ENCODE measurements at places on chromosomes 5 and 9.

- no peaks in the 10 kb centered on the region for H3K4me1 ChIP-seq
- H3K36me3 ChIP-seq = no peaks in the 10 kb centered on the region
- H3K27me3 ChIP-seq = no peaks in the 10 kb centered on the region
- no peak for DNase-seq
- H3K4me3 ChIP-seq = no peak overlapping the region
- no peak overlapping the region for H3K27ac ChIP-seq
These were observed 1530.1 kb downstream of the MAT2B start for GRCh38 chr5:165035520-165035919.

GRCh38 chr5:118060833-118061232 is 927.5 kb downstream of the DTWD2 start:
- no peak for DNase-seq
- no peaks in the 10 kb centered on the region for H3K4me1 ChIP-seq
- no peaks in the 10 kb centered on the region for H3K36me3 ChIP-seq
- no peak overlapping the region for H3K27ac ChIP-seq
- H3K4me3 ChIP-seq = no peak overlapping the region

DNA sequence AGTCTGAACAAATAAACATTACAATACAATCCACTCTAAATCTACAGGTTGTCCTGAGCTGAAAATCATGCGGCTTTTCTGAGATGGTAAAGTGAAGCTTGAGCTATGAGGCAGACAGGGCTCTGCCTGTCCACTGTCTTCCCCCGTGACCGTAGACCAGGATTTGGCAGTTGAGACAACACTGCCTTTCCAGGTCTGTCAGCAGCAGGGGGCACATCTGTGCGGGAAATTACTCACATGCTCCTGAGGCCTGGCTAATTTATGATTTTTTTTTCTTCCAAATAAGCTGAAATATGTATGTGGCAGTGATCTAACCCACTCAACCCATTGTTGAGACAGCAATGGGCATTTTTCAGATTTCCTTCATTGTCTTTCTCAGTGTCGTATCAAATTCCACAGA is 307.9 kb downstream of the FBXL7 start:
- H3K36me3 ChIP-seq = no peaks in the 10 kb centered on the region
- no peak overlapping the region for H3K27ac ChIP-seq
- no peaks in the 10 kb centered on the region for H3K4me1 ChIP-seq
- H3K27me3 ChIP-seq = no peaks in the 10 kb centered on the region

GRCh38 chr5:24232041-24232440 is 412.7 kb downstream of the CDH10 start:
- H3K27me3 ChIP-seq = no peaks in the 10 kb centered on the region
- H3K4me3 ChIP-seq = no peak overlapping the region
- no peak for DNase-seq
- H3K36me3 ChIP-seq = no peaks in the 10 kb centered on the region
- no peak overlapping the region for H3K27ac ChIP-seq

DNA sequence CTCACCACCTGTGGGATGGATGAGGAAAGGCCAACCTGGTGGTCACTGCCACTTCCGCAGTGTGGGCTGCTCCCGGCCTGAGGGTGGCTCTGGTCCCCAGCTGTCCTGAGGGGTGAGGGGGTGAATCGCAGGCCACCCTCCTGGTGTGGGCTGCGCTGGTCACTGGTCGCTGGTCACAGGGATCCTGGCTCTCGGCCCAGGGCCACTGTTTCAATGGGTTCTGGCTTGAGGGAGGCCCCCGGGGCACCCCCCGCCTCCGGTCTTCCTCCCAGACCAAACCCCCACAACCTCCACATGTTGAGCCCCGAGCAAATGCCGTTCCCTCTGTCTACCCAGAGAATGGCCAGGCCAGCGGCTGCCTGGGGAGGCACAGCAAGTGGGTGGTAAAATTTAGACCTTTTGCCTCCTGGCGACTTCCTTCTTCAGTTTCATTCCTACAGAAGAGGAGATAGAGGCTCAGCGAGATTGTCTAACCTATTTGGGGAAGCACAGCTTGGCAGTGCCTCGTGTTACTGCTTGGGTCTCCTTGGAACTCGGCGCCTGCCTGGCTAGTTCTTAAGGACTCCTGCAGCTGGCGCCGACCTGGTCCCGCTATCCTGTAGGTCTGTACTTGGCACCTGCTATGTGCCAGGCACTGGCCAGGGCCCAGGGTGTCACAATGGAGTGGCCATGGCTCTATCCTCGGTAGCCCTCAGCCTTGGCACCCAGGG is 48.2 kb downstream of the RXRA start:
- peaks cover 22% of the 10 kb centered on the region for H3K4me1 ChIP-seq
- H3K27ac ChIP-seq = no peak overlapping the region
- H3K4me3 ChIP-seq = no peak overlapping the region
- H3K27me3 ChIP-seq = no peaks in the 10 kb centered on the region
- H3K36me3 ChIP-seq = no peaks in the 10 kb centered on the region

DNA sequence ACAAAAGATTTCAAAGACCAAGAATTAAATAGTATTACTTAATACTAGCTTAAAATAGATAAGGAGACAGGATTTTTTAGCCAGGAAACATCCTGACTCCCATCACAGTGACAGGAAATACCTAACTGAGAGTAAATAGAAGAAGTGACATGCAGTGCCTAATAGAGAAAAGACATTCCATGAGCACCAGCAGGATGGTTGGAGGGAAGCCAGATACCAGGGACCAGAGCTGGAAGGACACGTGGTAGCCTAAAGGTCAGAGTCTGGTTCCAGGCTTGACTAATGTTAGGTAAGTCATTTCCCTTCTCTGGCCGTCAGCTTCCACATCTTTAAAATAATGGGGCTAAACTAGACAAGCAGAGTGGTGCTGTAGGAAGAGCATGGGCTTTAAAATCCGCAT is 41.6 kb downstream of the CDK5RAP2 start:
- peaks cover 98% of the 10 kb centered on the region for H3K36me3 ChIP-seq
- no peak overlapping the region for H3K27ac ChIP-seq
- no peaks in the 10 kb centered on the region for H3K27me3 ChIP-seq
- no peak for DNase-seq

GRCh38 chr9:132694144-132694543 is 23.9 kb downstream of the GTF3C4 start:
- peaks cover 14% of the 10 kb centered on the region for H3K36me3 ChIP-seq
- no peak overlapping the region for H3K27ac ChIP-seq
- no peaks in the 10 kb centered on the region for H3K27me3 ChIP-seq

DNA sequence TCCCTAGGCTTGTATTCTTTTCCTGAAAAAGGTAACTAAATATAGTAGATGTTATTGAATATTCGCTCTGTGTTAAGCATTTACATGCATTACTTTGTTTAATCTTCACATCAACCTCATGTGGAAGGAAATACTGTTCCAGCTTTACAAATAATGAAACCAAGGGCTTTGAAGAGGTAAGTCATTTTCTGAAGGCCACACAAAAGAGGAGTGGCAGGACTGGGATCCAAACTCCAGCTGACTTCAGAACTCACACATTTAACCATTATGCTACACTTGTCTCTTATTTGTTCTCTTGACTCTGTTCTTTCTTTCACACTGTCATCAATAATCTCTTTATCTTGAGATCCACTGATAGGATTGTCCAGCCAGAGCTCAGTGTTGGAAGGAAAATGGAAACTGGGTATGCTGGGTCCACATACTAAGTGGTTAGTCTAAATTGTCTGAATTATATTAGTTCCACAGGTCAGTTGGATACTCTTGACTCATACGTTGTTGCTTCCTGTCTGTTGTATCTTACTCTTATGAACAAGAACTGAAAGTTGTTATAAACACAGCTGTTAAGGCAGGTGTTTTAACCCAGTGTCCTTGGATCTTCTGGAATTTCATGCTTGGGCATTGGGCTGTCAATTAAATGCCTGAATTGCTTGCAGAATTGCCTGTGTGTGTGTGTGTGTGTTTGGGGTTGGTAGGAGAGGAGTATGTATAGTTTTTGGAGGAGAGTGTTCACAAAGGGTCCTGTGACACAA is 65.6 kb downstream of the TLE4 start:
- H3K27ac ChIP-seq = no peak overlapping the region
- H3K36me3 ChIP-seq = peaks cover 11% of the 10 kb centered on the region
- H3K27me3 ChIP-seq = no peaks in the 10 kb centered on the region
- no peak for DNase-seq
- peaks cover 11% of the 10 kb centered on the region for H3K4me1 ChIP-seq

DNA sequence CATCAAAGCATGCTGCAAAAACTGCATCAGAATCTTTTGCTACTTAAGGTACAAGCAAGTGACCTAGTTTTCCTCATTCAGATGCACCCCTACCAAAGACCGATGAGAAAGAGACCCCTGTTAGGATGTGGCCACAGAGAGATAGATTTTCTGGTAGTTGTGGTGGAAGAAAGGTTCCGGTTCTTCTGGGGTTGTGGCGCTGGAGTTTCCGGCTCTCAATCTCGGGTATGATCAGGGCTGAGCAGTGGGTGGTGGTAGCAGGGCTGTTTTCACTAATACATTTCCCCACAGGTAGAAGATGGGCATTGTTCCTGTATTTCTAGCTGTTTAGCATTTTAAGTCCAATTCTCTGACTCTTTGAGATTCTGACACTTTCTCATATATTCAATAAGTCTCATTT is 58.4 kb downstream of the PCSK1 start:
- H3K4me3 ChIP-seq = no peak overlapping the region
- no peaks in the 10 kb centered on the region for H3K4me1 ChIP-seq
- no peak overlapping the region for H3K27ac ChIP-seq

- no peaks in the 10 kb centered on the region for H3K4me1 ChIP-seq
- H3K36me3 ChIP-seq = no peaks in the 10 kb centered on the region
- no peak overlapping the region for H3K27ac ChIP-seq
- H3K4me3 ChIP-seq = no peak overlapping the region
These were observed 9.3 kb upstream of the SCGB3A1 start for GRCh38 chr5:180600554-180601041.

- peaks cover 17% of the 10 kb centered on the region for H3K4me1 ChIP-seq
- no peaks in the 10 kb centered on the region for H3K36me3 ChIP-seq
- no peaks in the 10 kb centered on the region for H3K27me3 ChIP-seq
- H3K27ac ChIP-seq = no peak overlapping the region
These were observed 209.4 kb downstream of the MAN2A1 start for GRCh38 chr5:109899163-109899535.

DNA sequence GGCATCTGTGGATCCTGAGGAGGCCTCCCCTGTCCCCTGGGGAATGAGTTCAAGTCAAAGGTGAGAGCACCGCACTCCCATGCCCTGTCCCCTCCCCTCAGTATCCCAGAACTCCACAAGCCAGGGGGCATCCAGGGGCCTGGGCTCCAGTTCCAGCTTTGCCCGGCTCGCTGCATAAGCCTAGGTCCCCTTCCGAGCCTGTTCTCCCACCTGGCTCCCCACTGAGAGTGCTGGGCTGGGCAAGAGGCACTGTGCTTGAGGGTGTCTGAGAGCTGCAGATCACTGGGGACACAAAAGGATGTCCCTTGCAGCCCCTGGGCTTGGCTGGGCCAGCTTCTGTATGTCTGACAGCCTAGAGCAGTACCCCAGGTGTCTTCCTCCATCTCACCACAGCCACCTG is 4.6 kb downstream of the DOK3 start:
- no peaks in the 10 kb centered on the region for H3K27me3 ChIP-seq
- DNase-seq = no peak
- no peak overlapping the region for H3K27ac ChIP-seq
- peaks cover 39% of the 10 kb centered on the region for H3K4me1 ChIP-seq
- no peak overlapping the region for H3K4me3 ChIP-seq

DNA sequence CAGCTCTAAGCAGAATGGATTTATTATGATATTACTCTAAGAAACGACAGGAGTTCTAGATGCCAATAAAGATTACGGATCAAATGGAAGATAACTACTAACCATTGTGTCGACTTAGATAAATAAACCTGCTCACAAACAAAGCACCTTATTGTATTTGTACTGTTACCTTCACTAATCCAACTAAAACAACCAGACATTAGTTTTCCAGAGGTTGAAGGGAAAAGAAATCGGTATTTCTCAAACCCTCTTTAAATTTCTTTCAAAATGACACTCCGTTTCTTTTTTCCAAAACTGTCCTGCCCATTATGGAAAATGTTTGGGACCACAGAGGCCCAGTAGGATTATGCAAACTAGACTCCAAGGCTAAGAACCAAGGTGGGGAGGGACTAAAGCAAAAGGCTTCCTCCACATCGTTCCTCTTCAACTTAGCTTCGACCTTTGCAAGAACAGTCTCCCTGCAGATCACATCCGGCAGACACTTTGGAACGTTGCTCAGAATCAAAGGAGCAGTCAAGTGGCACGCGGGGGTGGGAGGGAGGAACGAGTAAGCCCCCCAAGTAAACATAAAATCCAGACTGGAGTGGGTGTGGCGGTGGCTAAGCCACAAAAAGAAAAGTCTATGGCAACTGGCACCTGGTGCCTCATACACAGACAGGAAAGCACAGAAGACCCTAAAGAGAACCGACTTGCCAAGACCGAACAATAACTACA is 2.7 kb downstream of the MLLT3 start:
- H3K27me3 ChIP-seq = no peaks in the 10 kb centered on the region
- H3K4me3 ChIP-seq = no peak overlapping the region
- peaks cover 5% of the 10 kb centered on the region for H3K4me1 ChIP-seq
- H3K27ac ChIP-seq = no peak overlapping the region
- DNase-seq = peak; percentile 20

- no peaks in the 10 kb centered on the region for H3K4me1 ChIP-seq
- H3K27ac ChIP-seq = no peak overlapping the region
- H3K27me3 ChIP-seq = no peaks in the 10 kb centered on the region
- DNase-seq = no peak
These were observed 19.0 kb upstream of the ARL14EPL start for GRCh38 chr5:116013207-116013785.

- H3K36me3 ChIP-seq = no peaks in the 10 kb centered on the region
- no peaks in the 10 kb centered on the region for H3K4me1 ChIP-seq
- DNase-seq = no peak
- no peak overlapping the region for H3K4me3 ChIP-seq
- H3K27me3 ChIP-seq = no peaks in the 10 kb centered on the region
These were observed 49.3 kb downstream of the CSNK1G3 start for GRCh38 chr5:123561230-123561629.

GRCh38 chr9:128412120-128412790 is 8.4 kb upstream of the CERCAM start:
- H3K27me3 ChIP-seq = peaks cover 78% of the 10 kb centered on the region
- H3K36me3 ChIP-seq = no peaks in the 10 kb centered on the region
- H3K4me1 ChIP-seq = peaks cover 38% of the 10 kb centered on the region
- H3K4me3 ChIP-seq = no peak overlapping the region
- peak; percentile 72 for DNase-seq

DNA sequence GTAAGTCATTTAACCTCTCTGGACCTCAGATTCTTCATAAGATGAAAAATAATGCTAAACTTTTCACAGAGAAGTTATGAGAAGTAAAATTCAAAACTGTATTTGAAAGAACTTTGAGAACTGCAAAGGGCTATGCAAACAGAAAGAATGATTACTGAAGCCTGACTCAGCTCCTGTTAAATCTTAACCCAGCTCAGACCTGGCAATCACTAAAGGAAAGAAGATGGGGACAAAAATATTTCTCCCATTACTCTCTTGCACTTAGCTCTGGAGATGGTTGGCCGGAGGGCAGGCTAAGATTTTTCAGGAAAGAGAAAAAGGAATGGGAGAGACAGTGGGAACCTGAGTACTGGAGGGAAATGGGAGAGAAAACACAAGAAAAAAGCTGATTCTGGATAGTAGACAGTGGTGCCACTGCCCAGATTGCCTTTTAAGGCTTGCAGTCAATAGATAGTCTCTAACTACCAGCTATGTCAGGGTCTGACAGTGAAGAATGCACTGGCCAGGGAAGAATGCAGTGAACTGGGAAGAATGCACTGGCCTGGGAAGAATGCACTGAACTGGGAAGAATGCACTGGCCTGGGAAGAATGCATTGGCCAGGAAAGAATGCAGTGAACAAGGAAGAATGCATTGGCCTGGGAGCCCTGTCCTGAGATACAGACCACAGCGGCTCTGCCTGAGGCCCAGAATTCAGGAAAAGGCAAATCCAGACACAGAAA is 25.2 kb upstream of the CEMIP2 start:
- no peaks in the 10 kb centered on the region for H3K27me3 ChIP-seq
- peak; percentile 31 for DNase-seq
- H3K36me3 ChIP-seq = no peaks in the 10 kb centered on the region
- H3K27ac ChIP-seq = no peak overlapping the region
- peaks cover 8% of the 10 kb centered on the region for H3K4me1 ChIP-seq

Data from neuronal stem cell (in vitro differentiated cells).